ENCODE measurements at places on chromosomes 12 and 14.

DNA sequence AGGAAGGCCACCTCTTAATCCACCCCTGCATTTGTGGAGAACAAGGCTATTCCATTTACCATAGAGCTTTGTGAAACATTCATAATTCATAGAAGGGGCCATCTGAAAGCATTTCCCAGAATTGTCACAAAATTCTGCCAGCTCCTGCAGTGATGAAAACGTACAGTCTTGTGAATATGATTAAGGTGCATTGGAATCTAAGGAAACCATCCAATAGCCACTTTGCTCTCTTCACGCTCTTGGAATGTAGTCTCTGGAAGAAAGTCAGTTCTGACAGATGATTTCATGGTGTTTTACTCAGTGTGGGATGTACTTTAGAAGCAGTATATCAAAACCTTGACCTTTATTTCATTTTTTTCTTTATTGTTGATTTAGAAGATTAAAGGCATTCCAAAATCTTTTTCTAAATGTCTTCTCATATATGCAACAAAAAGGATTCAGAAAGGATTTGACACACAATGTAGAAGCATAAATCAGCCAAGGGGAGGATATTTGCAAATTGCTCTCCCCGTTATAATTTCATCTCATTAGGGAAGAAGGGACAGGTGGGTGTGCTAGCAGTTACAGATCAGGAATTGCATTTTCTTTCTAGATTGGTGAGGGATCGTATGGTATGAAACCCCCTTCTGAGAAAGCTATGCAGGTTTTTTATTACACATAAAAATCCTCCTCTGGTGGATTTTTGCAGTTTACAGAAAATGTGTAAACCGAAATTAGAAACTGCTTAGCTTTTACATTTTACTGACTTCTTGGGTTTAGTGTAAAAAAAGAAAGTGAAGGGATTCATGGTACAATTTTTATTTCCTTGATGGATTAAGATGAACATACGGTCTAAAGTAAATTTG is 390.2 kb downstream of the LRIG3 start:
- DNase-seq, result no peak

GRCh38 chr14:70011708-70012107 is 132.5 kb downstream of the SMOC1 start:
- DNase-seq, result no peak

DNA sequence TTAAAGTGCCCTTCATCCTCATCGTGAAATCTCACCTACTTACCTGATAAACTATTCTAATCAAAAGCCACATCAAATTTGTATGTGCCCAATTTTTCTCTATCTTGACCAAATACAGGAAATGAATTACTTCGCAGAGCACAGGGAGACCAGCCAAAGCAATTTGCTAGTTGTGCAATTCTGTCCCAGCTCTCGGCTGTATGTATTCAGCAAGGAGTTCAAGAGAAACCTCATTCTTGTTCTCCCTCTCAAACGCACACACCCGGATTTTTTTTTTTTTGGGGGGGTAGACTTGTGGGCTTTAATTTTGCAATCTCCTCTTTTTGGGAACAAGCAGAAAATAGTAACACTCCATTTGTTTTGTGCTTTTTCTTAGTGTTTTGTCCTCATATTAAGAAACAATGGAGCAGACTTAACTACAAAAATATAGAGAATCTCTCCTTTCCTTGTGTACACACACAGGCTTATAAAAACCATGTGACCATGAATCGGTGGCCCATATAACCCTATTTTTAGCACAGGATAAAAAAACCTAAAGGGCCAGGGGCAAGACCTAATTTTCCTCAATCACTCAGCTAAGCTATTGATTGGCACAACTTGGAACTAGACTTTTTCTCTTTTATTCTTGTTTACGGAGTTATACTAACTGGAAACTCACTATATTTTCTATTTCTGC is 64.2 kb downstream of the MBIP start:
- no peak for DNase-seq

DNA sequence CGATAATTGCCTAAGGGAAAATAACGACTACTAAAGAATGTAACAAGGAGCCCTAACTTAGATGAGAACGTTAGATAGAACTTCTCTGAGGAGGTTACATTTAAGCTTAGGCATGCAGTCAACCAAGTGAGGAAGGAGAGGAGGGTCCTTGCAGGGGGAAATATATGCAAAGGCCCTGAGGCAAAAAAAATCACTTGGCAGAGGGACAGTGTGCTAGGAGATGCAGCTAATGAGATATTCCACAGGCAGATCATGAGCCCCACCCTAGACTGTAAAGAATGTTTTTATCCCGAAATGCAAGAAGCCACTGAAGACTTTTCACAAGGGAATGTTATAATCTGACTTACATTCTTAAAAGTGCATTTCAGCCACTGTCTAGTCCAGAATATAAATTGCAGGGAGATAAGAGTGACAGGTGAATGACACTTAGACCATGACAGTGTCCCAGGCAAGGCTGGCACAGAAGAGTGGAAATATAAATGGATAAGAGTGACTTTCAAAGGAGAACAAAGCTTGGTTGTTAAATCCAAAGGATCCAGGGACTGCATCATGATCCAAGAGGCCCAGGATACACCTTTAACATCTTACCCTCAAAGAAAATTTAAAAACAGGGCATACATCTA is 61.0 kb downstream of the PPM1H start:
- DNase-seq, result no peak

- no peak for DNase-seq
Observed at GRCh38 chr12:126768517-126768916, 1498.5 kb upstream of the TMEM132C start.

DNA sequence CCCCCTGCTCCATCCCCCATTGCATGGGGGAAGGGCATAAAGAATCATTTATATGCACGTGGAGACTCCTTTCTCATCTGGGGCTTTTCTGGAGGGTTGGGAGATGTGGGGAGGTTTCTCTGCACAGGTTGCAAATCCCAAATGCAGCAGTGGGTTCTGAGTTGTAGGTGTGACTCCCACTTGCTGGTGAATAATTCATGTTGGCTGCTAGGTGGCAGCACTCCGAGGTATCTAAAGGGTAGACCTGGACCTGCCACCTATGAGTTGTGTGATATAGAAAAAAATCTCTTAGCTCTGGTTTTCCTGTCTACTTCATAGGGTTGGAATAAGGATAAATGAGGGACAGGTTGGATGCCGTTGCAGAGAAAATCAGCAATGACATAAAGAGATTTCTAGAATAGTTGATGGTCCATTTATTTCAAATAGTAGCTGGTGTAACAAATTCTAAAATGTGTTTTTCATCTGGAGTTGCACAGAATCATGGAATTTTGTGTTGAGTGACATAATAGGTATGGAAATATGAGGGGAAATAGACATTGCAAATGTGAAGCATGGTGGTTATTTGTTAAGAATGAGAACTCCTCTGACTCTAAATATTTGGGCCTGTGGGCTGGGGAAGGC is 4.6 kb downstream of the MARCHF9 start:
- no peak for DNase-seq

- DNase-seq, result no peak
Observed at GRCh38 chr12:15179672-15180071, 41.5 kb downstream of the RERG start.

DNA sequence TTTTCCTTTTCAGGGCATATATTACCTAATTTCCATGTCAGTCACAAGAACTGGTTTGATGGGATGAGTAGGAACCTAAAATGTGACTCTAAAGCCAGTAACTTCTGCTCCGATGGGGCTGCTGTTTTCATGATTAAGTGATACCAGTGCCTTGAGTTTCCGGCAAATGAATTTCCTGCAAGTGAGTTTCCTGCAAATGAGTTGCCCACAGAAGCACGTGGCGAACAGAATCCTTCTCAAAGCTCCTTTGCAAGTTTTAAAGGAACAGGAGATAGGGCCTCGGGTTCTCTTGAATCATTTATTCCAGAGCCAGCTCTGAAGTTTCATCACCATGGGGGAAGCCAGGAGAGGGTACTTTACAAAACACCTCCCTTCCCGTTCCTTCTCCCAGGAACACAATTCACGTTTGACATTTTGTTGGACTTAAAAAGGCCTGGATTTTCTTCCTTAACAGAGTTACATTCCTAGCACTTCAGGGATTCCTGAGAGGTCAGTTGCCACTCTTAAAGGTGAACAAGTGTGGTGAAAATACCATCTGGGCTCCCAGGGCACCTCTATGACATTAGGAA is 2.2 kb upstream of the PPTC7 start:
- DNase-seq, result no peak

DNA sequence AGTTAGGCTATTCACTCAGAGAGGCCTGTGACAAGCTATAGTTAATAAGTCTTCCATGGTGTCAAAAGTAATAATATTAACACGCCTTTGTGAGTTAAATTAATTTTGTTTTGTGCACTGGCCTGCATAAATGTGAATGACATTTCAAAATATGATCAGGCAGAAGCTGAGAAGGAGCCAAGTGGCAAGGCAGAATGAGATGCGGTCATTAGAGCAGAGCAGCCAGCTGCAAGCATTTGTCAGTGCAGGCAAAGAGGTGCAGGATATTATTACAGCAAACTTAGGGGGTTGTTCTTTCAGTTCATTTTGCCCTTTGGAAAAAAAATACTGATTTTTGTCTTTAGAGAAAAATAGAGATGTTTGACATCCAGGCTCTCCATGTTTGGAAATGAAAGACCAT is 364.5 kb downstream of the PAWR start:
- DNase-seq, result no peak

GRCh38 chr14:24895622-24896021 is 154.3 kb downstream of the STXBP6 start:
- no peak for DNase-seq

DNA sequence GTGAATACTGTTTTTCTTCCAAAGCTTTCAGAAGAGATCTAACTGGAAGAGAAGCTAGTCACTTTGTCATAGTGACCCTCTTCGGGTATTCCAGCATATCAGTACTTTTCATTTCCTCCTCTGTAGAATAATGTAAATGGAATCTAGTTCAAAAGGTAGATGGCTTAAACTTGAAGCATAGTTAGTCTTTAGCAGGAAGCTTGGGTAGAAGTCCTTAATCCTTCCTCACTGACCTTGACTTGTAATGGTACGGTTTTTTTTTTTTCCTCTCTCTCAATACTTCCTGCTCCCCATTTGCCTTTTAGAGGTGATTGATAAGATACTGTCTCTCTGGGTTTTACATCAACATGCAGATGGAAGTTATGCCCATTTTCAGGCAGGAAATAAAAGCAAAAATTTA is 1.7 kb downstream of the FBXO34 start:
- DNase-seq, result no peak

DNA sequence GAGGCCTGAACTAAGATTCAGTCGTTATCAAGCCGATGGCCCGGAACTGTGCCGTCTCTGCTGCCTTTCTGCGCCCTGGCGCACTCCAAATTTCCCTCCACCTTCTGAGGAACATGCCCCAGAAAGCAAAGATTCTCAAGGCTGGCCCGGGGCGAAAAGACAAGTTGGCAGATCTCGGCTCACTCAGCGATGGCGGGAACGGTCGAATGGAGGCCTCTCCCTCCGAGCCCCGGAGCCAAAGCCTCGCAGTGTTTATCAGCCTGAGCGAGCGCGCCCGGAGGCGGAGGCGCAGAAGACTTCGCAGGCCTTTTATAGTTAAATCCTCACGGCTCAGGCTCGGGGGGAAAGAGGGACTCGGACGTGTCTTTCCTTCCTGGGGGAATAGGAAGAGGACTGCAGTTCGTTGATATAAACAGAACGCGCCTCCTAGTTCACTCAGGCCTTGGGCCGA is 5.6 kb downstream of the TBX5 start:
- DNase-seq, result no peak

DNA sequence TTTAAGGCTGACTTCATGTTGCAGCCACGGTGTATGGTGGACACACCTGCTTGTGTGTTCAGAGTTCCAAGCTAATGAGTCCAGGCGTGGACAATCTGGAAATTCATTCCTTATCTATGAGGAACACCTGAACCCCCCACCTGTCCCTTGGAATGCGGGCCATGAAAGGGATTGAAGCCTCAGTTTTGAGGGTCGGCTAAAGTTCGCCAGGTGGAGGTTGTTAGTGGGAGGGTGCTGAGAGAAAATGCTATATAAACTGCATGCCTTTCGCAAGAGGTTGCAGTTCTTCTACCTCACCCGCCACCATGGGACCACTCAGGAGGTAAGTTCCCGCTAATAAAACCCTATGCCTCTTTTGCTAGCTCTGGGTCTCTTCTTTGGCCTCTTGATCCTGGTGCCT is 348.0 kb downstream of the BCL11B start:
- DNase-seq, result no peak

GRCh38 chr12:67271976-67272375 is 2.8 kb downstream of the CAND1 start:
- no peak for DNase-seq

DNA sequence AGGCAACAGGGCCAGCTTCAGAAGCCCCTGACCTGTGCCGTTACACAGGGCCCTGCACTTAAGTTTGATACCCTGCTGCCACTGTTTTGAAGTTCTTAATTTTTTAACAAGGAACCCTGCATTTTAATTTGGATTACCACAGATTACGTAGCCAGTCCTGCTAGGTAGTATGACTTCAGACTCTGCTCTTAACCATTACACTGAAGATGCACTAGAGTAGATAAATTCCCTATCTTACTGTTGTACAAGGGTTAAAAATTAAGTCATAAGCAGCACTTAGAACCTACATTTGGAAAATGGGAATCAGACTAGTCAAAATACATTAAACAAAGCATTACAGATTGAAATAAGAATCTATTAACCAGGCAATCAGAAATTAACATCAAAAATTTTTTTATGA is 2.3 kb downstream of the GNPNAT1 start:
- no peak for DNase-seq

DNA sequence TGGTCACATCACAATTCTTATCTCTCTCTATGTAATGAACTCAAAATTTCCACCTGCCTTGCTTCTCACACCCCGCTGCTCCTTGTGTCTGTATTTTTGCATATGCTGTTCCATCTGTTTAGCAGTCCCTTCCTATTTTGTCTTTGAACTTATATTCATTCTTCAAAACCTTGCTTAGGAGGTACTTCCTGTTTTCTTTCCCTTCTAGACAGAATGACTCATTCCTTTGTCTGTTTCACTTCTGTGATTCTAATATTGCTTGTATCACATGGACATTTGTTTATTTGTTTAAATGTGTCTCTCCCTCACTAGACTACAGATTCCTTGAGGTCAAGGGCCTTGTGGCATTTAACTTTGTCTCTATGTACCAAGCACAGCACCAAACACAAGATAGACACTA is 424.2 kb downstream of the ETNK1 start:
- no peak for DNase-seq

- no peak for DNase-seq
Observed at GRCh38 chr12:101759396-101760047, 20.3 kb upstream of the SYCP3 start.

- DNase-seq, result no peak
Observed at GRCh38 chr14:79826362-79826761, 384.9 kb downstream of the DIO2 start.
